ENCODE measurements at places on chromosomes 3 and 15.

DNA sequence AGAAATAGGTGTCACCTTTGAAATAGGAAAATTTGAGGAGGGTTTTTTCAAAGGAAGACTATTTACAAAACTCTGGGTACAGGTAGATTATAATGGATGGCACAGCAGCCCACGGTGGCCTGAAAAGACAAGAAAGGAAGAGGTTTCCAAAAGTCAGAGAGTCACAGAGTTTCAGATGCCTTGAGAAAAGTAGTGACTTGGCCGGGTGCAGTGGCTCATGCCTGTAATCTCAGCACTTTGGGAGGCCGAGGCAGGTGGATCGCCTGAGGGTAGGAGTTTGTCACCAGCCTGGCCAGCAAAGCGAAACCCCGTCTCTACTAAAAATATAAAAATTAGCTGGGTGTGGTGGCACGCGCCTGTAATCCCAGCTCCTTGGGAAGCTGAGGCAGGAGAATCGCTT, 35.2 kb downstream of the OSTN start:
- DNase-seq: no peak

DNA sequence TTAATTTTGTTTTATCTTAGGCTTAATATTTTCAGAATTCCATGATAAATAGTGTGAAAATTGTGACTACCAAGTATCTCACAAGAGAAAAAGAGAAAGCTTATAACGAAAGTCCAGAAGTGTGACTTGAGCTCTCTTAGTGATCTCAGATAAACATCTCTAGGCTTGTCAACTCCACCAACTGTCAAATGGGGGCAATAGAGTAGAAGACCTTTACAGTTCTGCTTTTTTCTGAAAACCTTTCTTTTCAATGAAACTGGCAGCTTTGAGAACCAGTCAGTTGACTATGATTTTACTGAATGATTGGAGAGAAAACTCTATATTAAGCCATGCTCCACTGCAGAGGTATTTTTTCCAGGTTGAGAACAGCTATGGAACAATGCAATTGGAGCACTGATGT, 119.2 kb upstream of the TP63 start:
- DNase-seq: no peak

DNA sequence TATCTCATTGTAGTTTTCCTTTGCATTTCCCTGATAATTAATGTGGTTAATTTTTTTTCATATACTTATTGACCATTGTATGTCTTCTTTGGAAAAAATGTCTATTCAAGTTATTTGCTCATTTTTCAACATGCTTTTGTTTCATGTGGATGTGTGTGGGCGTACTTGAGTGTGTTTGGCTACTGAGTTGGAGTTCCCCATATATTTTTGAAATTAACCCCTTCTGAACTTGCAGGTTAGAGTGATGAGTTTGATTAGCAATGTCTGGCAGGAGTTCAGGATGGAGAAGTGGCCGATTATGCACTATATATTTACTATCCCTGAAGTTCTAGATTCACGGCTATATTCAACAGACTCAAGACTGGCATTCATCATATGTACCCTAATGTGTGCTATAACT, 250.4 kb upstream of the TTC14 start:
- no peak for DNase-seq

DNA sequence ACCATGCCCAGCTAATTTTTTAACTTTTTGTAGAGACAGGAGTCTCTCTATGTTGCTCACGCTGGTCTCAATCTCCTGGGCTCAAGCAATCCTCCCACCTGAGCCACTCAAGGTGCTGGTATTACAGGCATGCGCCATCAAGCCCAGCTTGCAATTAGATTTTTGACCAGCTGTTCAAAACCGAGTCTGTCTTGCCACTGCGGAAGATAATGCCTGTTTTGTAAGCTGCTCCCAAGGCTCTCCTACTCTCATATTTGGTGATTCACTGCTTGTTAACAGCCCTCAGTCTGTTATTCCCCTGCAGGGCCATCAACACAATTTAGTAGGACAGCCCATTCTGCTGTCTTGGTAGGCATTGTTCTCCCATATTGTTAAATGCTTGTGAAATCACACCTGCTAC, 17.8 kb upstream of the MCCC1 start:
- no peak for DNase-seq

- DNase-seq: no peak
These were observed 769.5 kb downstream of the TUSC7 start for GRCh38 chr3:117479095-117479494.

GRCh38 chr3:63967675-63968611, 55.4 kb downstream of the PSMD6 start:
- peak; percentile 65 for DNase-seq

- DNase-seq: no peak
These were observed 161.1 kb upstream of the ROBO1 start for GRCh38 chr3:79928687-79929408.

- DNase-seq: no peak
These were observed 290.6 kb downstream of the SATB1 start for GRCh38 chr3:18134386-18135059.

GRCh38 chr3:45896956-45897355, 10.6 kb downstream of the CCR9 start:
- no peak for DNase-seq

- no peak for DNase-seq
These were observed 95.4 kb downstream of the SRGAP3 start for GRCh38 chr3:9153904-9154619.

- no peak for DNase-seq
These were observed 69.3 kb downstream of the PIK3R4 start for GRCh38 chr3:130677343-130677742.

- no peak for DNase-seq
These were observed 44.5 kb downstream of the CMTM7 start for GRCh38 chr3:32435911-32436815.

- DNase-seq: no peak
These were observed 4.9 kb downstream of the ADCY5 start for GRCh38 chr3:123444023-123444422.

GRCh38 chr3:184186184-184186901, at the start of gene ABCF3:
TSS of gene ABCF3 (plus strand) at chr3:184186199. CDS start at chr3:184186208, 9 bp downstream.
- DNase-seq: no peak

- peak; percentile 53 for DNase-seq
These were observed 101.3 kb downstream of the DPH6 start for GRCh38 chr15:35444557-35445204.

DNA sequence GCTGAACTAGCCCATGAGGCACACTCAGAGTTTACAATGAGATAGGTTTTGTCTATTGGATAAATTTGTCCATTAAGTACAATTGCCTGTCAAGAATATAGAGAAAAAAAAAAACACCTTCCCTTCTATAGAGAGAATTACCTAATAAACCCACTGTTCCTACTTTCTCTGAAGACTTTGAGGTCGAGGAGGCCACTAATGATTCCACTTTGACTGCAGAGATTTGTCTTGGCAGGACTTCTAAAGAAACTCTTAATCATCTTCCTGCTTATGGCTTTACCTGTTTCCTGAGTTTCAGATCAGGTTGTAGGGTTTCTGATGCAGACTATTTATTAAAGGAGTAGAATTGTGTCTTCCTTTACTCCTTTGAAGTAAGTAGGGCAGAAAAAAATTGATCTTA, 342.4 kb upstream of the KCNMB2 start:
- DNase-seq: no peak

- DNase-seq: no peak
These were observed 11.8 kb downstream of the ATXN7 start for GRCh38 chr3:63875510-63875909.

- no peak for DNase-seq
These were observed 274.5 kb upstream of the MANF start for GRCh38 chr3:51110586-51110985.

DNA sequence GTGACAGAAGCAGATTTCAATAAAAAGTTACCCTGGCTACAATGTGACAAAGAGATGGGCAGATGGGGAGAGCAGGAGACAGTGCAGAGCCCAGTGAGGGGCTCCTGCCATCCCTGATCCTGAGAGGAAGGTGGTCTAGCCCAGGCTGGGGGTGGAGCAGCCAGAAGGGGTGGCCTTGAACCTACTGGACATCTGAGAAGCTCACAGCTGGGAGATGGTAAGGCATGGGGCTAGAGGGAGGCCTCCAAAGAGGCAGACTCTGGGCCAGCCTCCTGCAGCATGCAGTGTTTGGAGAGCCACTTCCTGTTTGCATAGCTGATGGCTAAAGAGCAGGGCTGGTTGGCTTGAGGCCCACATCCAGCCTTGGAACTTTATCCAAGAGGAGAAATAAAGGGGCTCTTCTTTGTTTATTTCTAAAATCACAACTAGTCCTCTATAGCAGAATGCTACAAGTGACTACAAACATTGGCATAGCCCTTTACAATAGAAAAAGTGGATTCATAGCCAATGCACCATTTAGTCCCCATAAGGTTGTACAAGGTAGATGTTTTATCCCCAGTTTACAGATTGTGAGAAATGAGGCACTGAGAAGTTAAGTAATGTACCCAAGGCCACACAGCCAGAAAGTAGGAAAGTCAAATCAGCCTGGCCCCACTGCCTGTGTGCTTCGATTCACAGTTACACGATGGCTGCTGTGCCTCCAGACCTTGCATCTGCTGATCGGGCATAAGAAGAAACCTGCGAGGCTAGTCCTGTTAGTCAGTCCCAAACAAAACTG, 4.6 kb downstream of the EFCC1 start:
- no peak for DNase-seq

DNA sequence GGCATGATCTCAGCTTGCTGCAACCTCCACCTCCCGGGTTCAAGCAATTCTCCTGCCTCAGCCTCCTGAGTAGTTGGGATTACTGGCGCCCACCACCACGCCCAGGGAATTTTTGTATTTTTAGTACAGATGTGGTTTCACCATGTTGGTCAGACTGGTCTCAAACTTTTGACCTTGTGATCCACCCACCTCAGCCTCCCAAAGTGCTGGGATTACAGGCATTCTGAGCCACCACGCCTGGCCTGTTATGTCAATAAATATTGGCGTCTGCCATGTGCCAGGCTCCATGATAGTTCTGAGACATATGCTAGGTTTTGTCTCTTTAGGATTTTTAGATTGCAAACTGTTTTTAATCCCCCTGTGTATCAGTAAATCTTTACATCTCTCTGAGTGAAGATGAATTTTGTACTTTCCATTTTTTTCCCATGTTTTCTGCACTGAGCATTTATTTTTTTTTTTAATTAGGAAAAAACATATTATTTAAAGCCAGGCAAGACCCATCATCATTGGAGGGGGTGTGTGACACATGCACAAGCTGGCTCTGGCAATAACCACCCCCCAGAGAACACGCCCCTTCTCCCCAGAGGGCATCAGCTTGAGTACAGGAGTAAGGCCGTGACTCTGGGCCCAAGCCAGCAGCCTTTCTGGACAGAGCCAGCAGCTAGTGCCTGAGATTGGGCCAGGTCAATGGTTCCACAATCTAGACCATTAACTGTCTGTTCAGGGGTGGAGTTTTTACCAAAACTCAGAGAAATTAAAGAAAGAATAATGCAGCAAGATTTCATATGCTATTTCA, 51.0 kb upstream of the ATP1B3 start:
- no peak for DNase-seq

DNA sequence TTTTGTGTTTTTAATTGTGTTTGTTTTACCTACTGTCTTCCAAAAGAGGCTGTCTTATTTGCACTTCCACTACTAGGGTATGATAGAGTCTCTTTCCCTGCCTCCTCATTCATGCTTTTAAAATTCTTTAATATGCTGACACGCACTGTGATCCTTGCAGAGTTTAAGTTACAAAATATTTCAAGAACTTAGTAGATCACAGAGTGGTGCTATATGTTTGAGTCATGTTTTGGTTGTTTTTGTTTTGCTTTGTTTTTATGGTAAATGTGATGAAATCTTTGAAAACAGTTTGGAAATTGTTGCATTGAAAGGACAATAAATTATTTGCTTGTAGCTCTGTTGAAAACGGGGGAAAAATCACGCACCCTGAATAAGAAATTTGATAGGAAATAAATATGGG, 5.9 kb upstream of the ABHD10 start:
- DNase-seq: no peak

DNA sequence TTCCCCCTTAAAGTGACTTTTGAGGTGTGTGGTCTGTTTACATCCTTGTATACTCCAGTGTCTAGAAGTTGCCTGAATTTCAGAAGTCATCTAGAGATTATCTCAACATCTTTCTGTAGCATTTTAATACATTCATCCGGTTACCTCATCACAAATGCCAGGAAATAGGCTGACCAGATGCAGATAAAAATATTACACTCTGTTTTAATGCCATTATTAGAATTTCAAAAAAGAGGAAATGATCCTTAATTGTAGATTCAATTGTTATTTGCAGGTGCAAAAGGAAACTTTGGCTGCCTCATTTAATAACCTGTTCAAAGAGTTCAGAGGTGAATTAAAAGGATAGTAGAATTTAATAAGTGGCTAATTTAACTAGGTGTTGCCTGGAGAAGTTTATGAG, 290.9 kb downstream of the C3orf38 start:
- no peak for DNase-seq

DNA sequence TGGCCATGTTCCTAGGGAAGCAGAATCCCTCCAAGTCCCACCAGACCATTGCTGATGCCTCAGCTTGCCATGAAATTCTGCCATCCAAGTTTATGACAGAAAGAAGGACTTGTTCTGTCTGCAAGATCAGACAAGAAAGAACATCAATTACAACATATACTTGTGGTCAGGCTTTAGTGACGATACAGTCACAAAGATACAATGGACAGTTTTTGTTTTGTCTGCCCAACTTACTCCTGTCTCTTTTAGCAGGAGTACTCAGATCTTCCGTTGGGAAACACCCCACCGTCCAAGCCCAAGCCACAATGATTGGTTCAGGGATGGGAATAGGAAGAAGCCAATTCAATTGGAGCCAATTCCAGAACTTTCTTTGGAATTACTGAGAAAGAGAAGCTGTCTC, 15.7 kb downstream of the KLHL6 start:
- no peak for DNase-seq
